ENCODE measurements at places on chromosomes 11 and 22.

DNA sequence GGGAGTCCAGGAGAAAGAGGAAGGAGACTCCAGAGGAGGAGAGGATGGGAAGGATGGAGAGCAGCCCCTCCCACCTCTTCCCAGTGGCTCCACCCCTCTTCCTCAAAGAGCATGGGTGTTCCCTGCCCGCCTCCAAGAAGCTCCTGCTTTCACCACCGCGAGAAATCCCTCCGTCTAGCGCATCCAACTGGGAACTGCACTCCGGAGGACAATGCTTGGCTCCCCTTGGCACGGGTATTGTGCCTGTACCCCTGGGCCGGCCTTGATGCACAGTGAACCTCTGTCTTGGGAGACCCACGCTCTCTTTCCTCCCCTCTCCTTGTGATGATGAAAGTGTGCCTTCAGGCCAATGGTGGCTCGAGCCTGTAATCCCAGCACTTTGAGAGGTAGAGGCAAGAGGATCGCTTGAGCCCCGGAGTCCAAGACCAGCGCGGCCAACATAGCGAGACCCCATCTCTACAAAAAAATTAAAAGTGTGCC, 14.9 kb upstream of the ADA2 start:
- no peak for DNase-seq

GRCh38 chr11:40132912-40133311, 1326.5 kb downstream of the LRRC4C start:
- no peak for DNase-seq

GRCh38 chr11:108324587-108324986, 101.7 kb downstream of the ATM start:
- DNase-seq: no peak

DNA sequence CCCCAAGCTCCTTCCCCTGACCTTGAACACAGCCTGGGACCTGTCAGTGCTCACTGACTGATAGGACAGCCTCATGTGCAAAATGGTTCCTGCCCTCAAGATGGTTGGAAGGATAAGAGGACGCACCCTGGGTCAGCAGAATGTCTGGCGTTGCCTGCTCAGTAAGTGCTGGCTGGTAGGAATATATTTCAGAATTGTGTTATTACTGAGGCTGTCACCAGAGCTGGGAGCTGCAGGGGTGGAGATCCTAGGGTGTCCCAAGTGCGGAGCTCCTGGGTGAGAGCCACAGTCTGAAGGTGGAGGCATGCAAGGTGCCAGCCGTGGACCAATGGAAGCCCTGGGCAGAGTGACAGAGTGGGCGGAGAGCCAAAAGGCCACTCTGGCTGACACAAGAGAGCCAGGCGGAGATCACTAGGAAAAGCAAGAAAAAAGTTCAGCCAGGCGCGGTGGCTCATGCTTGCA, 1.0 kb upstream of the SEC14L4 start:
- DNase-seq: no peak

- DNase-seq: no peak
Observed at GRCh38 chr22:39658367-39658766, 87.8 kb downstream of the CACNA1I start.

GRCh38 chr11:27300974-27301373, 62.0 kb downstream of the CCDC34 start:
- no peak for DNase-seq

DNA sequence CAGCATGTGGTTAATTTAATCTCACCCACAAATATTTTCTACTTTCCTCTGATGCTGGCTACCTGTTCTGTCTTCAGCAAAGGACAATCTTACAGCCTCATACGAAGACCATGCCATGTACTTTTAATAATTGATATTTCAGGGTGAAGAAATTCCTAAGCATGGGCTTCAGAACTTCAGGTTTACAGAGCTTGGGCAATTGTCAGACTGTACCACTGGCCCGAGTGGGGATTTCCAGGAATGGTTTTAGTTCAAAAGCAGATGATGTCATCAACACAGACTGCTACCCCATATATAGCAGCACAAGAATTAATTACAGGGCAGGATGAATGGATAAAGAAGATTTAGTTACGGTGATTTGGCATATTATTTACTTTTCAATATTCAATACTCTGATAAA, 171.8 kb downstream of the ETS1 start:
- DNase-seq: no peak

GRCh38 chr11:120066738-120067437, 71.0 kb downstream of the TRIM29 start:
- no peak for DNase-seq

DNA sequence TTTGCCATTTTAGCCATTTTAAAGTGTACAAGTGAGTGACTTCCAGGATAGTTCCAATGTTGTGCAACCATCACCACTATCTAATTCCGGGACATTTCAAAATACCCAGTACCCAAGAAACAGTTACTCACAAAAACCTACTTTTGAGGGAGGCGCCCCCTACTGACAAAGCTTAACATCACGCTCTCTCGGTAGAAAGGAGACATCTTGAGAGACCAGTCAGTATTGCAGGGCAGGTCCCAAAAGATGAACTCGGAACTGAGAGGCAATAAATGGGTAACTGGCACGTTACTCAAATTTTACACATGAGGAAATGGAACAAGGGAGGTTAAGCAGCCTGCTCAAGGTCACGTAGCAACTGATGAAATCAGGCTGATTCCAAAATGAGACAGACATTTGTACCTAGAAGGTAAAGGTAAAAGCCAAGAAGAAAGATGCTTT, 50.0 kb upstream of the POU2AF1 start:
- peak; percentile 24 for DNase-seq

GRCh38 chr11:116829525-116830183, at the start of gene APOC3:
APOC3 (plus strand) TSS chr11:116829907; CDS start chr11:116830583, 676 bp downstream.
- DNase-seq: no peak

DNA sequence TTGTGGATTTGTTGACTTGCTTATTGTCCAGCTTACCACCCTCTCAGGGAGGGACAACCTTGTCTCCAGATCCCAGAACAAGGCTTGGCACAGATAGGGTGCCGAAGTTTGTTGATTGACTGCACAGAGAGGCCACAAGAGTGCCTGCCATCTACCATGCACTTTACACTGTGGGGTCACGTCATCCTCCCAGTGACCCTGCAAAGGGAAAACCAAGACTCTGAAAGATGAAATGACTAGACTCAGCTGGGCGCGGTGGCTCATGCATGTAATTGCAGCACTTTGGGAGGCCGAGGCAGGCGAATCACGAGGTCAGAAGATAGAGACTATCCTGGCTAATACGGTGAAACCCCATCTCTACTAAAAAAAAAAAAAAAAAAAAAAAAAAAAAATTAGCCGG, 4.6 kb upstream of the LTBP3 start:
- DNase-seq: no peak

DNA sequence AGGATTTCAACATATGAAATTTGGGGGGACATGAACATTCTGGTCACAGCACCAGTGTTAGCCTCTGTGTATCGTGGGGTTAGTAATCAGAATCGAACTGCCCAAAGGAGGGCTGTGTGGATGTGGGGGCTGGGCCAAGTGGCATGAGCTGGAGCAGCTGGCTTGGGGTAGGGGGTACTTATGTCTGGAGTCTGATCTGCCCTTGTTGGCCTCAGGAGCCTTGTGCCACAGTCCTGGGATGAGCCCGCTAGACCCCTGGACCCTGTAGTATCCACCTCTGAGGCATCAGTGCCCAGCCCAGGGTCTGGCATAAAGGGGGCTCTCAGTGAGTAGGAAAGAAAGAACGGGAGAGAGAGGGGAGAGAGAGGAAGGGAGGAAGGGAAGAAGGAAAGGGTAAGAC, 67.3 kb downstream of the LRRC32 start:
- DNase-seq: no peak

- DNase-seq: no peak
Observed at GRCh38 chr11:39569789-39570188, 1889.7 kb downstream of the LRRC4C start.
